GM06990 (cell line): ENCODE measurements at places on chromosomes 2 and 18.

GRCh38 chr18:58532298-58532697 lies 96.6 kb downstream of the ALPK2 start:
- no peak for DNase-seq

DNA sequence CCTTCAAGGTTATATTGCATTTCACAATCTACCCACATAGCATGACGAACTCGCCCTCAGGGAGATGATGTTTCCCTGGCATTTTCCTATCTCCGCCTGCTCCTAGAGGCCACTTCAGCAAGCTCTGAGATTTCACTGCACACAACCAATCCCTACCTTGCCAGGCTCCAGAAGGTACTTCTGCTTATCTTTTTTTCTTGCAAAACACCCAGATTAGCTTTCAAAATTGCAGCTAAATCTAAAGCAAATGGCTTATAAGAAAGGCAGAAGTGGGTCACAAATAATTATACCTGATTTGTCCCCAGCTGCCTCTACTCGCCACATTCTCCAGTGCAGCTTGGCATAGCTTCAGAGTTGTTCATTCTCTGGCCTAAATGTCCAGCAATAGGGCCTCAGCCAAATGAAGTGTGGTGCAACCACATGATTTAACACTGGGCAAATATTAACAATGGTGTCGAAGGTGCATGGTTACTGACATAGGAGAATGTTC lies 32.4 kb upstream of the MRPL19 start:
- DNase-seq = no peak

GRCh38 chr2:65437392-65438135 lies 5.2 kb upstream of the SPRED2 start:
- DNase-seq = no peak

- DNase-seq = no peak
Measured at GRCh38 chr2:232635820-232636219, 2.4 kb downstream of the EFHD1 start.

DNA sequence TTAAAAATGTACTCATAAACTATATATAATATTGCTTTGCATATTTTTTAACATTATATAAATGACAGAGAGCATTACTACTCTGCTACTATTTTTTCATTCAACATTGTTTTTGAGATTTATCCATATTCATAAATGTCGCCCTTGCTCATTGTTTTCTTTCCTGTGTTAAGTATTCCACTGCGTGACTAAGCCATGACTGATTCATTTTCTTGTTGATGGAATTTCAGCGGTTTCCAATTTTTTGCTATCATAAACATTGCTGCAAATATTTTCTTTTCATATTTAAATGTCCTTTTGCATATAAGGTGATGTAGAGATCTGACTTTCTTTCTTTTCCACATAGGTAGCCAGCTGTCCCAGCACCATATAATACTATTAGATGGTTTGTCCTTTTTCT lies 57.6 kb downstream of the SFXN5 start:
- no peak for DNase-seq

GRCh38 chr18:49988733-49989132 lies 175.4 kb upstream of the ACAA2 start:
- DNase-seq = no peak

- DNase-seq = no peak
Measured at GRCh38 chr2:16522031-16522831, 143.4 kb downstream of the CYRIA start.

GRCh38 chr2:2275451-2275850 lies 55.6 kb downstream of the MYT1L start:
- no peak for DNase-seq

- no peak for DNase-seq
Measured at GRCh38 chr18:56483386-56483785, 155.0 kb downstream of the TXNL1 start.

- DNase-seq = no peak
Measured at GRCh38 chr2:59206361-59206760, 965.2 kb upstream of the FANCL start.

- DNase-seq = no peak
Measured at GRCh38 chr18:8942021-8942908, 160.2 kb upstream of the NDUFV2 start.

DNA sequence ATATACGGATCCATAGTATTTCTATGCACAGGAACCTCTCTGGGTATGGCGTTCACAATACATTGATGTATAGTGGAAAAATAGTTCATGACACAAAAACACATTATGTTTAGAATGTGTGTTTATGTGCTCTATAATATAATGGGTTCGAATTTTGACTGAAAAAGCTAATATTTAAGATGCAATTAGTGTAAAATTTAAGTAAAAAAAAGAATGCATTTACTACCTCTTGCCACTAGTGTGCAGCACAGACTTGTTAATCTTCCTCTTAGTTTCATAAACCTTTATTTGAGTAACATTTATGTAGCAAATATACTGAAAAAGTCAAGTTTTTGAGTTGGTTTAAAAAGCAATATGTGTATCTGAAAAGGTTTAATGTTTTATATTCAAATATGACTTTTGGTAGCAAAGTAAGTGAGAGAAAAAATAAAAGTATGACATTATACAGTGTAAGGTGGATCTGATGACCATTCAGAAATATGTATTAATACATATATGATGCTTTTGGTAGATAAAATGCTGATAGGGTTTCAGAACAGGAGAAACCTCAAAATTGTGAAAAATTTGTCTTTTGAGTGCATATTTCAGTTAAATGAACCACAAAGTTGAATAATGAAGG lies 49.4 kb downstream of the CCDC102B start:
- peak; percentile 1 for DNase-seq

- no peak for DNase-seq
Measured at GRCh38 chr2:207227062-207227748, 61.5 kb upstream of the KLF7 start.

- DNase-seq = no peak
Measured at GRCh38 chr2:85062565-85062964, 70.6 kb upstream of the TCF7L1 start.

DNA sequence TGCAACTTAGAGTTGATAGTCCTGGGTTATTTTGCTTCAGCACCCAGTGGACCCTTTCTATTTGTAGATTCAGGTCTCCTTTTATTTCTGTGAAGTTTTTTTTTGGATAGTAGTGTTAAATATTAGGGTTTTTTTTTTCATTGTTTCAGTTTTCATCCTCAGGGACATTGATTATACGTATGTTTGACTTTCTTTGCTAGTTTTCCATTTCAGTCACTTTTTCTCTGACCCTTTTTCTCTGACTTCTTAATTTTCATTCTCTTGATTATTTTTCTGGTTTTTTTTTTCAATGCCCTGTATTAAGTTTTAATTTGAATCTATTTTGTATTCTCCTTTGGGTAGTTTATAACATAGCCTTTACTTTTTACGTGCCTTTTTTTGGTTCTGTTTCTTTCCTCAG lies 79.4 kb downstream of the AGPS start:
- no peak for DNase-seq

DNA sequence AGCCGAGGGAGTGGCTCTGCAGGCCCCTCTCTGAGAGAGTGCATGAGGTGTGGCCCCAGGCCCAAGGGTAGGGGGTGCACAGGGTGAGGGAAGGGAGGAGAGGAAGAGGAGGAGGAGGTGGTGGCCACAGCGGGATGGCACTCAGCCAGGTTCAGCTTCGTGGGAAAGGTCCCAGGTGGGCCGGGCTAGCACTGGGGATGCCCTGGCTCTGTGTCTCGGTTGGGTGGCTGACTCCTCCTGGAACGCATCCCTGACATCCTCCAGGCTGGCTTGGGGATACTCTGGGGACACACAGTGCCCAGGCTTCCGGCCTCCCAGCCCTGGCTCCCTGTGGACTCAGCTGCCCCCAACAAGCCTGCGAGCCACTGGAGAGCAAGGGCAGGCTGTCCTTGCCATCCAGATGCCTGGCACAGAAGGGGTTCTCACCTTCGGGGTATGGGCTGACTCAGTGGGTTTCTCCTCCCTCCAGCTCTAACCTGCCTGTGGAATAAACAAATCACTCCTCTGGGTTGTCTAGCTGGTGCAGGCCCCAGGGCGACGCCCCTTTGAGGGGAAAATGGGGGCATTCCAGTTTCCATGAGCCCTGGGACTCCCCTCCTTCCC lies 582 bp upstream of the ZAP70 start:
- DNase-seq = no peak

DNA sequence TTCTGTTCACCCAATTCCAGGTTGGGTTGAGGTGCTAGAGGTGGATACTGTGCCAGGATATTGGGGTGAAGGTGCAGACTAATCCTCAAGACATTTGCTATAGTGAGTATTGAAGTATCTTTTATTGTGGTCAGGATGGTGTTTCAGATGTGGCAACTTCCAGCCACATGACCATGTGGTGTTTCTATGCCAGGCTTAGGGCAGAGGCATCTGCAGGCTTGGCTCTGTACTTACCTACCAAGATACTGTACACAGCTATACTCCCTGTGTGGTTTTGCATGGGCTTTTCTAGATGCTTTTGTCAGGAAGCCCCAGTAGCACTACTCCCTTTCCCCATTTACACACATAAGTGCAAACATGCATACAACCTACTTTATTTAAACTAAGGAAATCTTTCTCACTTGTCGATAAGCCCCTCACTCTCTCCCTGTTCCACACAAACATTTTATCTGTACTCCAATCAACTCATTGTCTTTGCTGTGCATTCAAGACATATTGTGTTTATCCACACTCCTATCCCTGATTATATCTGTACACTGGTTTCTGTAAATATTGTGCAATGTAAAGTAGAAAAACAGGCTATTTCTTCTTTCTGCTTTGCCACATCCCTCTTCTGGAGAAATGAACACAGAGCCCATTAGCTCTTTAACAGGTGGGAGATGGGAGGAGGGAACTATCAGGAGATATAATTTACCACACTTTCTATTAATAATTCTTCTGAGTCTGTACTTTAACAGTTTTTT lies 12.3 kb downstream of the ARL6IP6 start:
- no peak for DNase-seq

DNA sequence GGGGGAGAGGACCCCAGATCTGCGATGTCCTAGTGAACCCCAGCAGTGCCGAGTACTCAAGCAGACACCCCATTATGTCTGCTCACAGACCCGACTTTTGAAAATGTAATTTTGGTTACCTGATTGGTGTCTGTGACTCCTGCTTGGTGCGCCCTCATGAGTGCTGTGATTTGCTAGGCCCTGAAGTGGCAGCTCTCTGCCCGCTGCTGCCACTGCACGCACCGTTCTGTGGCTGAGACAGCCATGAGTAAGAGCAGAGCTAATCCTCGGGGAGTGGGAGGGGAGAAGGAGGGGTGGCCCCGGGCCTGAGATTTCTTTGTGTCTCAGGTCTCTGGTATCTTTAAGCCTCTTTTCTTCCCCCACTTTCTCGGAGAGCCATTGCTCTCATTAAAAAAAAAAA lies 18.2 kb downstream of the FHOD3 start:
- no peak for DNase-seq

GRCh38 chr2:139357972-139358371 lies 577.8 kb upstream of the NXPH2 start:
- no peak for DNase-seq

GRCh38 chr18:32042337-32042736 lies 23.7 kb downstream of the RNF125 start:
- DNase-seq = no peak

GRCh38 chr2:21042958-21043743 lies 722 bp downstream of the APOB start:
- DNase-seq = peak; percentile 34

GRCh38 chr2:237864444-237864931 lies 5.1 kb downstream of the RAMP1 start:
- no peak for DNase-seq

DNA sequence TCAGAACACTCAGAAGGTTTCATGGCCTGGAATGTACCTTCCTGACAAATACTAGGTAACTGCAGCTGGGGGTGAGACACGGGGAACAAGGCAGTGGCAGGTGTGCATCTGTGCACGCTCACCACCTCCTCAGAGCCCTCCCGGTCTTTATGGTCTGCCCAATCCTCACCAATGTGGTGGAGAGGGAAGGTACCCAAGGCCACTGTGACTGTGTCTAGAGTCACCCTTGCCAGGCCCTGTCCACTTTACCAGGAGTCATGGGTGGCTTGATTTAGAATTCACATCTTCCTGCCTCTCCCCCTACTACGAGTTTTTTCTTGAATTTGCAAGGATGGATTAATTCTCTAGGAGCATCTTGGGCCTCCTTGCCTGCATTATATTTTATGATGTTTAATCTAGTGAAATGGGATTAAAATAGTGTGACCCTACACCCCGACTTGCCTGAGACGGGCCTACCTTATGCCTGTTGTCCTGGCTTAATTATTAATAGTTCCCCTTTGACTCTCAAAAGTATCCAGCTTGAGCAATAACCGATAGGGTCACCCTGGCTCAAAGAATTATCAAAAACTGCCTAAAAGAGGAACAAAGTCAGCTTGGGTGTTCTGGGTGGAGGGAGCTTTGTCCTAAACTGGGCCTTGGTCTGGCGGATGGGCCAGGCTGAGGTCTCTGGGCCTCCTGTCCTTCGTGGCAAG lies 56.5 kb downstream of the ACAA2 start:
- DNase-seq = no peak

GRCh38 chr18:39653221-39653620 lies 2087.6 kb upstream of the CELF4 start:
- DNase-seq = no peak

GRCh38 chr2:17540093-17540812 lies at the start of gene VSNL1:
Gene VSNL1, plus strand, starts transcription at chr2:17540696. Its CDS starts 51,379 bp downstream, at chr2:17592075.
- peak; percentile 28 for DNase-seq

DNA sequence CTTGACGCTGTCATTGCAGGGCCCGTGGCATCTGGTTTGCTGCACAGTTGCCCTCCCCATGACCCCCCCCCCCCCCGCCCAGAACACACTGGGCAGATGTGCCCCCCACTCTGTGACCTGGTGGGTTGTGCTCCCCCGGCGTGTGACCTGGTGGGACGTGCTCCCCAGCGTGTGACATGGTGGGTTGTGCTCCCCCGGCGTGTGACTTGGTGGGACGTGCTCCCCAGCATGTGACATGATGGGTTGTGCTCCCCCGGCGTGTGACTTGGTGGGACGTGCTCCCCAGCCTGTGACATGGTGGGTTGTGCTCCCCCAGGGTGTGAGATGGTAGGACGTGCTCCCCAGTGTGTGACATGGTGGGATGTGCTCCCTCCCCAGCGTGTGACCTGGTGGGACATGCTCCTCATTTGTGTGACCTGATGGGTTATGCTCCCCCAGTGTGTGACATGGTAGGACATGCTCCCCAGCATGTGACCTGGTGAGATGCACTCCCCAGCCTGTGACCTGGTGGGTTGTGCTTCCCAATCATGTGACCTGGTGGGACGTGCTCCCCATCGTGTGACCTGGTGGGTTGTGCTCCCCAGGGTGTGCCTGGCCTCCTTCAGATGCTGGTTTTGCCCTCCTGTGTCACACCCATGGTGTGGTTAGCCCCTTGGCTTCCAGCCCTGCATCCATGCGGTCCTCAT lies 213.7 kb downstream of the AGAP1 start:
- DNase-seq = no peak

GRCh38 chr2:37154785-37155184 lies 2.0 kb downstream of the EIF2AK2 start:
- DNase-seq = no peak

DNA sequence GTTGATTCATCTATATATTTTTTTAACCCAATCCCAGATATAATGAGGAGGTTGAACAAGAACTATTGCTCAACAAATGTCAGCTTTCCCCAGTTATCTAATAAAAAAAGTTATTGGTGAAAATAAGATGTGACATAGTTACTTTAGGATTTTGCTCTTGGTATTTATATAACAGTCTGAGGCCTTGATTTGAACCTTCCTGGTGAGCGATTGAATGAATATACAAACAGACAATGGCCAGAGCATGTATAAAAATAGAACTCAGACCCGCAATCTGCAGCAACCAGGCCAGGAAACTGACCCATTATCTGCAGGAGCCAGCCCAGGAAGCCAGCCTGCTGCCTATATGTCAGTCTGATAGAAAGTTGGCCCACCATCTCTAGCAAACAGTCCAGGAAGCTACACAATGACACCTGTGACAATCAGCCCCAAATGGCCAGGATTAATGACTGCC lies 81.6 kb downstream of the HS6ST1 start:
- no peak for DNase-seq

- no peak for DNase-seq
Measured at GRCh38 chr2:64024259-64024949, 5.2 kb upstream of the VPS54 start.
